ENCODE measurements at places on chromosomes 7 and 10.

- peak; percentile 31 for DNase-seq
Measured at GRCh38 chr10:24617771-24618396, 105.8 kb downstream of the ARHGAP21 start.

- DNase-seq = peak; percentile 90
Measured at GRCh38 chr10:63115732-63116383, 17.3 kb upstream of the NRBF2 start.

DNA sequence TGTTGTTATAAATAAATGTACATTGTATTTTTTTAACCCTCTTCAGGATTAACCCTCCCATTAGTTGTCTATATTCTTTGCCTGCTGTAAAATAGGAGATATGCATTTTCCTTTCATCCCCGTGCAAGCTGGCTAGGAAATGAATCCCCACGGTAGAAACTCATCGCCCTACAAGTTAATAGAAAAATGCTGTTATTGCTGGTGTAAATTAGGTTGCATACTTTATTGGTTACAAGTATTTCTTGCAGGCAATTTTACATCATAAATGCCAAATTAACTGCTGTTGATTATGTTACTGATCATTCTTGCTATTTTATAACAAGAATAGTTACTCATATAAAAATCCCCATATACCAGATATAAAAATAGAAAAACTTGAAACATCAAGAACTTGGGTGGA, 454.2 kb upstream of the KLF6 start:
- no peak for DNase-seq

DNA sequence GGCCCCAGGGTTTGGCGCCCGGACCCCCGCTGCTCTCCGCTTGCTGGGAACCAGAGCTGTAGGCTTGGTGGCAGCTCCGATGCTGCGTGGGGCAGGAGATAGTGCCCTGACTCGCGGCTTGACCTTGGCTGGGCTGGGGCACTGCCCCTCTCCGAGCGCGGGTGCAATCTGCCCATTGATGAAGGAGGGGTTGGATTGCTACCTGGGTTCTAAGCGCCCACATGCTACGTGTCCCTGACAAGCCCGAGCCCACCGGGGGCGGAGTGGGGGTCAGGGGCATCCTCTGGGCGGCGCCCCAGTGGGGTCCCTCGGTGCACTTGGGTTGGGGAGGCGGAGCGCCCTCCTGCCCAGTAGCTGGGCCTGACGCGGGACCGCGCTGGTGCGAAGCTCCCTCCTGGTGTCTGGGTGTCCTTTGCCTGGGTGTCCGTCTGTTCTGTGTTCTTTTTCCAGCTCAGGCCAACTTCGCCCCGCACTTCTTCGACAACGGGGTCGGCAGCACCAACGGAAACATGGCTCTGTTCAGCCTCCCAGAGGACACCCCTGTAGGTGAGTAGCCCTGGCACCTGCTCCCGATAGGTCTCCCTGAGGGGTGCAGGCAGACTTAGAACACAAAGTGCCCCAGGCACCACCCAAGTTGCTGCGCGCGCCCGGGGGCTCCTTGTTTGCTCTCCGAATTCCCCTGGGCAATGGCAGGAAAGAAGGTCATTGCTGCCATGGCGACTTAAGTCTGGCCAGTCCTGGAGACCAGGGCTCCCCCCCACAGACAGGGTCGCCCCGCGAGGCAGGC, 900 bp downstream of the CDHR1 start:
- DNase-seq = no peak

DNA sequence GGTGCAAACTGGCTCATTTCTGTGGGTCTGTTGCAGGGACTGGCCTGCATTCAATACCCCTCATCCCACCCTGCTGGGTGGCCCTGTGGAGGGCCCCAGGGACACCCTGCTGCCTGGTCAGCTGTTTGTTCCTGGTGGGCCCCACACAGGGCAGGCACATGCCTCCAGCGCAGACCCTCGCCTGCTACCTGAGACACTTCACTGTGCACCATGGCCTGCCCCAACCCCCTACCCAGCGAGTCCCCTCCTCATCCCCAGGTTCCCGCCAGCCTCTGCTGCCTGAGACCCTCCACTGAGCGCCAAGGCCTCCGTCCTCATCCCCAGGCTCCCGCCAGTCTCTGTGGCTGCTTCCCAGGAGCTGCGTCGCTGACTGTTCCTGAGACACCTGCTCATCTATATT, 16.8 kb downstream of the GPR146 start:
- no peak for DNase-seq

DNA sequence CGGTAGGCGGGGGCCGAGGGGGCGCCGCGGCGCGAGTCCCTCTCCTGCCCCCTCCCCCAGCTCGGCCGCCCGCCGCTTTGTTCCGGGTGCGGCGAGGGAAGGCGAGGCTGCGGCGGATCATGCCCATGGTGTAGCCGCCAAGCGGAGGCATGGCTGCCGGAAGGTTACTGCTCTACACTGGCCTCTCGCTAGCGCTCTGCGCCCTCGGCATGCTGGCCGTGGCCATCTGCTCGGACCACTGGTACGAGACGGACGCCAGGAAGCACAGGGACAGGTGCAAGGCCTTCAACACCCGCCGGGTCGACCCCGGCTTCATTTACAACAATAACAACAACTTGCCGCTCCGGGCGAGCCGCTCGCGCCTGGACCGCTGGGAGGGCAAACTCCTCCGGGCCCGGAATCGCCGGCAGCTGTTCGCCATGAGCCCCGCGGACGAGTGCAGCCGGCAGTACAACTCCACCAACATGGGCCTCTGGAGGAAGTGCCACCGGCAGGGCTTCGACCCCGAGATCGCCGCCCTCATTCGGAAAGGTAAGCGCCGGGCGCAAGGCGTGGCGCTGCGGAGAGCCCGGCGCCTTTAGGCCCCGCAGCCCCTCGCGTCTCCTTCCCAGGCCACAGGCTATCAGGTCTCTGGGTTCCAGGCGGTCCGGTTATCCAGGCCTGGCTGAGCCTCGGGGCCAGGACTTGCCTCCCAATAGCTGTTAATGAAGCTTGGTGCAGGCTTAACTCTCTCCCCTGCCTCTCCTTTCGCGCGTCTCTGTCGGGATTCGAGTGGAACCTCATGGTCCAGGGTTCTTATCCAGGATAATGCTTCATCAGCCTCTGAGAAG, 513 bp downstream of the TMEM178B start:
- no peak for DNase-seq

DNA sequence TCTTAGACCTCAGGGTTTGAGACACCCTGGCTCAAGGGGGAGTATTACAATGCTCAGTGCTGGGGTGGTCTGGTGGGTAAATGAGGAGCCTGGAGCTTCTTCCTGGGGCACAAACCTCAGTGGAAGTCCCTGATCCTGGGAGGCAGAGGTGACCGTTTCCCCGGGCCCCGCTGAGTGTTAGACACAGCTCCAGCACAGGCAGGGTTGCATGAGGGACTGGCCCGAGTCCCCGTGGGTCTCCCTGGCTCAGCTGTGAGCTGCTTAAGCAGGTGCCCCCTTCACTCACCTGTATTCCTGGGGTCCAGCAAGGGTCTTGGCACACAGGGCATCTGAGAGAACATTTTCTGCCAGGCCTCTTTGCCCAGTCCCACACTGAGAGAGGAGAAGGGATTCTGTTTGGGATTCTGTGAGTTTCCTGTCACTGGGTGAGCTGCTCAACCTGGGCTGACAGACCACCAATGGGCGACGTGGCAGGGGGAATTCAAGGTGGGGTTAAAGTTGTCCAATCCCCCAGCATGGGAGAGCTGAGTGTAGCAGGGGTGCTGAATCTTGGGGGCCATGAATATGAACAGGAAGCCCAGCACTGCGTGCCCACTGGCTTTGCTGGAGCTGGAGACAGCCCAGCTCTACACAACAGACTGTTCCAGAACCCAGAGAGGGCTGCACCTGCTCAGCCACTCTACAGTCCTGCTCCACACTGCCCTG, 29.9 kb downstream of the DDIT4 start:
- no peak for DNase-seq

DNA sequence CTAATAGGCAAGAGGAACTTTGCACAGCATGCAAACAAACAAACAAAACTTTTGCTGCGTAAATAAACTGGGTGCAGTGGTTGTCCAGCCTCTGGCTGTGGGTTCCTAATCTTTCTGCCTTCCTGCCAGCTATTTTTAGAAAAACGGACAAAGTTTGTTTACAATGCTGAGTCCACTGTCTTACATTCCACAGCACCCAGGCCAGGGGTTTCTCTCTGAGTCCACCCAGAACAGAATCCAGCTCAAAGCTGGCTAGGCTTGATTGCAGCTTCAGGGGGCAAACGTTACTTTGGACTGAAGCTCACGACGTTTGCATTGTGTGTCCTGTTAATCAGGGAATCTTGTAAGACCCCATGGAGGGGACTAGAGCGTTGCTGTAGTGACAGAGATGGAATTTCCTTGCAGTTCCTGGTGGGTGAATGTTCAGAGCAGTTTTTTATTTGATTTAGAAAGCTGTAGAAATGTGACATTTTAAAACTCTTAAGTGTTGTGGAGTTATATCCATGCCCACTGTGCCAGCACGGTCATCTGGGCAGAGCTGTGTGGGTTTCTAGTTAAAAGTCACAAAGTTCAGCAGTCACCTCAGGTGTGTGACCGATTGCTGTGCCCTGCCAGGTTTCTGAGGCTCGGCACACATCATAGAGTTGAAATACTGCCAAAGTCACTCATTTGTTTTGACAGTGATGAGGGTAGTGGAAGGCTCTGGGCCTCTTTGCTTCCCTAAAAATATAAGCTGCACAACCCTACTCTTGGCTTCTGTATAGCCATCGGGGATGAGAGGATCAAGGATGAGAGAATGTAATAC, 247.0 kb downstream of the STK31 start:
- DNase-seq = no peak

GRCh38 chr10:21524526-21525366, 736 bp downstream of the SKIDA1 start:
- no peak for DNase-seq

GRCh38 chr10:124640538-124641231, 103.5 kb downstream of the FAM53B start:
- no peak for DNase-seq

GRCh38 chr10:11697718-11698527, 44.3 kb upstream of the ECHDC3 start:
- no peak for DNase-seq

GRCh38 chr7:120955577-120956149, 5.1 kb downstream of the ING3 start:
- DNase-seq = no peak

- no peak for DNase-seq
Measured at GRCh38 chr10:118974951-118975350, 54.6 kb upstream of the NANOS1 start.

All from uterus (tissue), 4 donors.